H9 (cell line): ENCODE measurements at places on chromosomes 7 and 10. TPM values are rescaled to one million over a fixed set of nuclear protein-coding genes. Genes with fewer than 3 reads are reported as not detected.

DNA sequence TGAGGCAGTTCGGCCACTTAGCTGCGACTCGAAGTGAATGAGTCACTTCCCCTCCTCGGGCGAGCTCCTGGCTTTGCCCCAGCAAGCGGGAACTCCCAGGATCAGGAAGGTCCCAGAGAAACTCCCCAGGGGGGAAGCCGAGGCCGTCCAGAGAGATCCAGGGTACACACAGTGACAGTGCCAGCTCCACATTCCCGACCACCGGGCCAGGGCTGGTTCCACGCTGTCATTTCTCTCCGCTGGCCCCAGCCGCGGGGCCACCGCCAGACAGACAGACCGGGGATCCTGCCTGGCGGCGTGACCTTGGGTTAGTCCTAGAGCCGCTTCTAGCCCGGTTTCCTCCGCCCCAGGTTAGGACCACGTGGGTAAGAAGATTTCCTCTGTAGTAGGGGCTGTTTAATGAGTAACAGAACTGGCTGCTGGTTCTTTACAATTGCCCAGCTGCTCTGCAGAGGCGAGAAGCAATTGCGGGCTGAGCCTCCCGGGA is 463 bp upstream of the UPP1 start:
- peak; percentile 88 for DNase-seq

Gene SNX10
- 9.4 and 9.6 TPM in 2 replicates for total RNA-seq

DNA sequence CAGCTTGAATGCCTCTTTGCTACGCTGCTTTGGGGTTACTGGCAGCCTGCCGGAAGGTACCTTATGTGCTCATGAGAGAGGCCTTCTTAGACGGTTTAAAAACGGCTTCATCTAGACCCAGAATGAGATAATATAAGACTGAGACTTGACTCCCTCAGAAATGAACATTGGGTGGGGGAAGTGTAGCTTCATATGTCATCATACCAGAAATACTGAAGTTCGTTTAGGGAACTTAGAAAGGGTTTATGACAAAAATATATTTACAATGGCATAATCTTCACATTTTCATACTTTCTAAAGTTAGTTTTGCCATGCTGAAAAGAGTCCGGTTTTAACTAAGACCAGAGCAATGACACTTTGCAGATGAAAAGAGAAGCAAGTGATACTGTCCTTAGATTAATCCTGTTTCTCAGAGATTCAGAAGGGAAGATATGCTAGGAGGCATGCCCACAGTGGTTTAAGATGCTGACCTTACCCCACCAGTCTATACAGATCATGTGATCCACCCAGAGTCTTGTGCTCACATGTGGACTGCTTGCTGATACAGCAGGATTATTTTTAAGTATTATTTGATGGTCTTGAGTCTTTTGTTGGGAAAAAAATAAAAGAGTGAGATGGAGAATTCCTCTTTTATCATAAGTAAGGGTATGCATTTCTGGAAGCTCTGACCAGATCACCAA is 40.8 kb upstream of the HGF start:
- no peak for DNase-seq

GRCh38 chr10:124328477-124329220 is 90.1 kb downstream of the OAT start:
- DNase-seq = no peak

Gene TMEM229A
- total RNA-seq = 0.37 and 0.46 TPM in 2 replicates

DNA sequence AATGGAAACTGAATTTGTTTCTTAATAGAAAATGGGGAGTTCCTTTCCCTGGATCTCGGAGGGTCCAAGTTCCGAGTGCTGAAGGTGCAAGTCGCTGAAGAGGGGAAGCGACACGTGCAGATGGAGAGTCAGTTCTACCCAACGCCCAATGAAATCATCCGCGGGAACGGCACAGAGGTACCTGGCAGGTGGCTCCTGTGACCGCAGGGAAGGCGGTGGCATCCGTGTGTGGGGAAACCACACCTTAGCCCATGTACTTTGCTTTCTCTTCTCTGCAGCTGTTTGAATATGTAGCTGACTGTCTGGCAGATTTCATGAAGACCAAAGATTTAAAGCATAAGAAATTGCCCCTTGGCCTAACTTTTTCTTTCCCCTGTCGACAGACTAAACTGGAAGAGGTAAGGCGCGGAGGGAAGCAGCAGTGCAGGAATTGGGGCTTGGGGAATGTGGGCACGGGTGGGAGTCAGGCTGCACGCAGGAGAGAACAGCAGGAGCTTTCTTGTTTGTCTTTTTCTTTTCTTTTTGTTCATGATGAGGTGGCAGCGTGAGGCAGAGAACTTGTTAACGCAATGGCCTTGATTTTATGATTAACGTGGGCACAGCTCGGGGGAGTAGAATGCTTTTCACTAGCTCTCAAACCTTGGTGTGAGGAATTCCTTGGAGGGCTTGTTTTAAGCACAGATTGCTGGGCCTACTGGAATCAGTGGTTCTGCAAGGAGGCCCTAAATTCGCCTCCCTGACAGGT is 12.8 kb downstream of the HKDC1 start:
- no peak for DNase-seq

- no peak for DNase-seq
These were observed 130.1 kb downstream of the NT5C2 start for GRCh38 chr10:103062854-103063590.

Gene SLC39A12
- total RNA-seq = not detected in 2 replicates

DNA sequence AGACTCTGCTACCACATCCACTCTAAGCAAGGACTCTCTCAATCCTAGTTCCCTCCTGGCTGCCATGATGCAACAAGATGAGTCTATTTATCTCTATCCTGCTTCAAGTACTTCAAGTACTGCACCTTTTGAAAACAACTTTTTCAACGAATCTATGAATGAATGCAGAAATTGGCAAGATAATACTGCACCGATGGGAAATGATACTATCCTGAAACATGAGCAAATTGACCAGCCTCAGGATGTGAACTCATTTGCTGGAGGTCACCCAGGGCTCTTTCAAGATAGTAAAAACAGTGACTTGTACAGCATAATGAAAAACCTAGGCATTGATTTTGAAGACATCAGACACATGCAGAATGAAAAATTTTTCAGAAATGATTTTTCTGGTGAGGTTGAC is 40.7 kb downstream of the AHR start:
- no peak for DNase-seq

- no peak for DNase-seq
These were observed 33.9 kb downstream of the SGPL1 start for GRCh38 chr10:70849582-70850016.

DNA sequence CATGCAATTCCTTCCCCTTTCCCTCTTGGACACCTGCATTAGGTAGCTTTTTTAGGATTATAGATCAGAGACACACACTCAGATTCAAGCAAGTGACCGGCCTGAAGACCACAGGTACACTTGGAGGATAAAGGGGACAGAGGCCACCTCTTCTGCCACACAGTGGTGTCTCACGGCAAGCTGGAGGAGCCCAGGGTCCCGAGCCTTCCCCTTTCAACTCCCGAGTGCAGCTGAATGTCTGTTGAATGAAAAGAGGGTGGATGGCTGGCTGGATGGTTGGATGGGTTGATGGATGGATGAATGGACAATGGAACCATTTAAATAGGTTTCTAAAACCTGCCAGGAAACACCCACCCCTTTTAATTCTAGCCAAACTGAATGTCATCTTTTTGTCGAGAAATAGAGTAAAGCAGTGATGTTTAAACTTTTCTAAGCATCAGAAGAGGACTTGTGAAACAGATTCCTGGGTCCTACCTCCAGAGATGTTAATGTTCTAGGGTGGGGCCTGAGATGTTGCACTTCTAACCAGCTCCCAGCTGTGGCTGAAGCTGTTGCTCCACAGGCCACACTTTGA is 49.2 kb upstream of the ZMIZ1 start:
- DNase-seq = no peak

DNA sequence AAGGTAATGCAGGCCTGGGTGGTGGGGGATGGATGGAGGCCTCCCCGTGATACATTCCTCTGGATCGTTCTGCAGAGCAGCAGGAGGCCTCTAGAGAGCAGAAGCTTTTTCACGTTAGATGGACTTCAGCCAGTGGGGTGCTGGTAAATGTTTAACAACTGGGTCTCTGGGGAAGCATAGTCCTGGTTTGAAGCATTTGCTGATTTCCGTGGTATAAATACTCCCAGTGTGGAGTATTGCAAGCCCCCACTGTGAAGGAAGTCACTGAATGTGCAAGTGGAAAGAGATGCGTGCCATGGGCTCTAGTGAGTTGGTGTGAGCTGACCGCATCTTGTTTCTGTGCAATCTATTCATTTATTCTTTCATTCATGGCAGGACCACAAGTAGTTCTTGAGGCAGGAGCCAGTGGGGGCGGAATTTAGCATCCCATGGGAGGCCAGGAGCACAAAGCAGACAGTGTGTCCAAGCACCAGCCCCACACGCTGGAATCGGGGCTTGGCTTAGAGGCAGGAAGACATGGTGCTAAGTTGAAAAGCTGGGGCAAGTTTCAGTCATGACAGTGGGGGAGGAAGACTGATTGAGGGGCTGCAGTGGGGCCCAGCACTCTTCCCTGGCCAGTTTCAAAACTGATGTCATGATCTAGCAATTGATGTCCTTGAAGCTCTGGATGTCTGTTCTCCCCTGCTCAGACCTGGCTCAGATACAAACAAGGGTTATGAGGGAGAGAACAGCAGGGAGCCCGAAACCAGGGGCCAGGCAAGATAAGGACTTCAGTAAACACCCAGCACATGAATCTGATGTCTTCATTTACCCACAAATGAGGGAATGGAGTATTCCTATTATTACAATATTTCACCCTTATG is 280.9 kb upstream of the LYZL1 start:
- DNase-seq = no peak

- DNase-seq = no peak
These were observed 132.0 kb downstream of the SORCS3 start for GRCh38 chr10:104773105-104773504.

Gene PLAC9
- total RNA-seq = 4.3 and 7.8 TPM in 2 replicates

Gene HKDC1
- 0.31 TPM in 1 of 2 replicates, not detected in the other for total RNA-seq

Gene ZSCAN25
- total RNA-seq = 21.3 and 21.5 TPM in 2 replicates

Gene AKR1E2
- total RNA-seq = 2.2 and 2.5 TPM in 2 replicates

Gene MYH16
- not detected in 2 replicates for total RNA-seq

- no peak for DNase-seq
These were observed 37.2 kb downstream of the KAT6B start for GRCh38 chr10:74863551-74863950.

- no peak for DNase-seq
These were observed 15.0 kb upstream of the WDR86 start for GRCh38 chr7:151424799-151425198.

GRCh38 chr10:119241066-119241465 is 33.7 kb downstream of the GRK5 start:
- DNase-seq = no peak

Gene C10orf62
- total RNA-seq = 0.31 TPM in 1 of 2 replicates, not detected in the other

- DNase-seq = no peak
These were observed 18.3 kb downstream of the MDFIC start for GRCh38 chr7:114940220-114940619.

Gene FFAR4
- total RNA-seq = not detected in 2 replicates

DNA sequence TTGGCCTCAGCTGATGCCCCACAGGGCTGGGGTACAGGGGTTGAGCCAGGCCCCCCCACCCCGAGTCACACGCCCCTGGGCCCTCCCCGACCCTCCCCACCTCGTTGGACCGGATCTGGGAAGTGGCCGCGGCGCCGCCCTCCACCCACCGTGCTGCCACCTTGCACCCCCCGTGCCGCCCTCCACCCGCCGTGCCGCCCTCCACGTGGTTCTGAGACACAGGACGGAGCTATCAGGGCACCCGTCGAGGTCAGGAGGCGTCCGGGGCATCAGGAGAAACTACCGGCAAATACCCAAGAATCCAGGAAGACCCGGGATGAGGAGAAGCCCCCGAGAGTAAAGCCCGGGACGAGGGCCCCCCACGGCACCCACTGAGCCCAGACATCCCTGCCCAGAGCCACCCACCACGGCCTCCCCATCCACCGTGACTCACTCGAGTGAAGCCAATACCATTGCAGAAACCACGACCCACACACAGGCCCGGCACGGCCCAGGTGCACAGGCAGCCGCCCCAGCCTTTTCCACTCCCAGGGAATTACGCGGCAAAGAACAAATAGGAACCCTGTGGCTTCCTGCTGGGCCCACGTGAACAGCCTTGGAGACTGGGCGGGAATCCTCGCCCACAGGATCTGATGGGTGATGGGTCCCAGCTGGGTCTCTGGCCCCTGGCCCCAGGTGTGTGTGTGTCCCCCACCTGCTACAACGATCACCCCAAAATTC is 34.0 kb downstream of the ADAP1 start:
- no peak for DNase-seq

DNA sequence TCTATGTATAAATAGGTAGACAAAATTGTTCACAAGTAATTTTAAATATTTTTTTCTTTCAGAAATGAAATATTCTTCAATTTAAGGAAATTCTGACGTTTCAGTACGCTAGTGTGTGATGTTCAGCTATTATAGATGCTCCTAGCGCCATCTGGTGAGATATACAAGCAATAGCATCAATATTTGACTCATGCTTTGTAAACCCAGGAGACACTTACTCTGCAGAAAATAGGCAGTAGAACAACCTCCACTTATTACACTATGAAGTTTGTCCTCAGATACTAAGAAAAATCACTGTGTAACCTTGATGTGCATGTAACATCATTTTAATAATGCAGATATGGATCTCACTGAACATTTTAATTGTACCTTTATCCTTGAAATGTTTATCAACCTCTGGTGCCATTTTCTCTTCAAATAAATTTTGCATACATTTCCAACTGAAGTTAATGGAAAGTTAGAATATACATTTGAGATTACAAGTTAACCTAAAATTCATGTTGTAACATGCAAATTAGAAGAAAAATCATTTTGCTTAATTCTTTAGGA is 151.5 kb upstream of the FAM3C start:
- no peak for DNase-seq

Gene GLI3
- 43.0 and 45.0 TPM in 2 replicates for total RNA-seq

- no peak for DNase-seq
These were observed 126.6 kb upstream of the BET1 start for GRCh38 chr7:94130716-94131115.

GRCh38 chr10:6074489-6075301 is 12.5 kb upstream of the IL2RA start:
- no peak for DNase-seq

Gene AKR1C8
- total RNA-seq = not detected in 2 replicates

Gene INSYN2A
- 0.09 and 0.20 TPM in 2 replicates for total RNA-seq

DNA sequence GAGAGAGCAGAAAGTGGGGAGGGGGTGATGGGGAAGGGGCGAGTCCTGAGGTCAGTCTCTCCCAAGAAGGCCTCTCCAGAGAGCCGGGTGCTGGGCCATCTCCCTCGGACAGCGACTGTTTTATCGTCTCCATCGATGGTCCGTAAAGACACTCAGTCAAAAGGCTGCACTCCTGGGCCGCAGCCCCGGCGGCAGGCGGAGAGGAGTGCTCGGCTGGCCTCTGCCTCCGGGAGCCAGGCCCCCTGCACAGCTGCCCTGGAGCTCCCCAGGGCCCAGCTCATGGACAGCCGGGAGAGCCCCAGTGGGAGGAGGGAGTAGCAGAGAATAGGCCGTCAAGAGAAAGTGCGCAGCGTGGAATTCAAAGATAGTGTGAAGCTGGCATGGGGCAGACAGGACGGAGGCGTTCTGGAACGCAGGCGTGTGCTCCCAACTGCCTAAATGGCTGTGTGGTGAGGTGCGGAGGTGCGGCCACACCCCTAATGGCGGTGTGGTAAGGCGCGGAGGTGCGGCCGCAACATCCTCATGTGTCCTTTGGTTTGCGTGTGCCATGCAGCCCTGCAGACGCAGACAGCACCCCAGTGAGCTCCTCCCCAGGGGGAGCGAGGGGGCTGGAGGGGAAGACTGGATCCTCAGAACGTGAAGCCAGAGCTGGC is 477.5 kb upstream of the FOXK1 start:
- DNase-seq = peak; percentile 86
